Fibroblast of skin of scalp (primary cell): ENCODE measurements at places on chromosomes 5 and 9.
A peak's percentile ranks its signal among the peaks of the same experiment; 100 is the strongest.

- DNase-seq = no peak
Observed at GRCh38 chr9:4804531-4805016, 11.8 kb downstream of the RCL1 start.

DNA sequence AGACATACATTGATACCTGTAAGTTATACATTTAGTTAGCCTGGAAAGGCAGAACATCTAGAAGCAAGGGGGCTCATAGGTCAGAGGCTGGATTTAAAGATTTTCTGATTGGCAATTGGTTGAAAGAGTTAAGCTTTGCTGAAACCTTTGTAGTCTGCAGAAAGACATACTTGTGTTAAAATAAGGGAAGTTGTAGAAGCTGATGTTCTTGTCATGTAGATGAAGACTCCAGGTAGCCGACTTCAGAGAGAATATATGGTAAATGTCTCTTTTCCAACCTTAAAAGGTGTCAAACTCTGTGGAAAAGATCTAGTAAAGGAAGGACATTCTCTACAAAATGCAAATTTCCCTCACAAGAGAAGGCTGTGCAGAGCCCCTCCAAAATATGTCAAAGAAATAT lies 62.9 kb upstream of the ADAMTS16 start:
- no peak for DNase-seq

DNA sequence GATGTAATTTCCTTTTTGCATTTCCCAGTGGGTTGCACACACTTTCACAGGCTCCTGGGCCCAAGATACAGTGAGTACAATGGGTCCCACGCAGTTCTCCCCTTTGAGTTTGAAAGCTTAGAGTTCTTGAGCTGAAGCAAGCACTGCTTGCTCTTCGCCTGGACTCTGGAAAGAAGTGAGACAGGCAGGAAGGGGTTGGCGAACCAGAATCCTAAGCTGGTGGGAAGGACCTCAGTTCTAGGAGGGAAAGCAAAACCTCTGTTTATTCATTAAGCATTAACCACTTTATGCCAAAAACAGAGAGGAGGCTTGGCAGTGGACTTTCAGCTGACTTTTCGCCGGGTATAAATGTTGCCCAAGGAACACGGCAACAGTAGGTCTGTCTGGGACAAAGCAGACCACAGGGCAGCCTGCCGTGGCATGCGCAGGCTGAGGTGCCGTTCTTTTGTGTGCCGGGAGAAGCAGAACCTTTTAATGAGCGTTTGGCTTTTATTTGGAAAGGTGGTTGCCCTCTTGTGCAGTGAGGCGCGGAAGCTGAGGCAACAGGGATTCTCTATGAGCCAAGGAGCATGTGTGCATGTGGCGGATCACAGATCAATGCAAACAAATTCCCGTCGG lies 239.9 kb upstream of the PANK3 start:
- DNase-seq = no peak

GRCh38 chr9:128022886-128023285 lies 42.1 kb upstream of the EEIG1 start:
- no peak for DNase-seq

DNA sequence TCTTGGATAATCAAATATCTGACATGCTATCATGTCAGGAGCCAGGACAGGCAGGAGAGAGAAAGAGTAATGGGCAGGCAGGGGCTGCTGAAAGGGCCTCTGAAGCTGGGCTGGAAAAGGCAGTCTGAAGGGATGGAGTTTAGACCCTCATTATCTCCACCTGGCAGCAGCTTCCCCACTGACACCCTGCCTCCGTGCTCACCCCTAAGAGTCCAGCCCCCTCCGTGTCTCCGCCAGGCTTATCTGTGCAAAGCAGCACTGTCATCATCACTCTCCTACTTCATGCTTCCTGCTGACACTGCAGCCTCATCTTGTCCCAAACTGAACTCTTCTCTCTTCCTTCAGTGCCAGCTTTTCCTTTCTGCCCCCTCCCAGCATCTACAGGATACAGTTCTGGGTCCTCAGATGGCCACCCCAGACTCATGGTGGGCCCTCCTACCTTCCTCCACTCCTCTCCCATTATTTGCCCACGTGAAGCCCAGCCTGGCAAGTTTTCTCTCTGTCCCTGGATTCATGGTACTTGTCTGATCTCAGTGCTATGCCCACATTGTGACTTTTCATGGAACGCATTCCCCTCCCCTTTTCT lies 70.9 kb upstream of the KLF9 start:
- no peak for DNase-seq

DNA sequence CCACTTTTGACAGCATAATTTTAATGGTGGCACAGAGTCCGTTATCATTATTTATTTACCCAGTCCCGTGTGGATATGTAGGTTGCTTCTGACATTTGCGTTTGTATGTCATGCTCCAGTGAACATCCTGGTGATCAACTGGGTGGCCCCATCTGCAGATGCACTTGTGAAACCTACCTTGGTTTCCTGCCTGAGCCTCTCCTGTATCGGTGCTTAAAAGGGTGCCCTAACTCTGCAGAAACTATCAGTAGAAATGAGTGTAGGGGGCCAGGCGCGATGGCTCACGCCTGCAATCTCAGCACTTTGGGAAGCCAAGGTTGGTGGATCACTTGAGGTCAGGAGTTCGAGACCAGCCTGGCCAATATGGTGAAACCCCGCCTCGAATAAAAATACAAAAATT lies 92.1 kb upstream of the IER5L start:
- no peak for DNase-seq

GRCh38 chr9:26744191-26744965 lies 148.2 kb downstream of the CAAP1 start:
- DNase-seq = peak; percentile 18

DNA sequence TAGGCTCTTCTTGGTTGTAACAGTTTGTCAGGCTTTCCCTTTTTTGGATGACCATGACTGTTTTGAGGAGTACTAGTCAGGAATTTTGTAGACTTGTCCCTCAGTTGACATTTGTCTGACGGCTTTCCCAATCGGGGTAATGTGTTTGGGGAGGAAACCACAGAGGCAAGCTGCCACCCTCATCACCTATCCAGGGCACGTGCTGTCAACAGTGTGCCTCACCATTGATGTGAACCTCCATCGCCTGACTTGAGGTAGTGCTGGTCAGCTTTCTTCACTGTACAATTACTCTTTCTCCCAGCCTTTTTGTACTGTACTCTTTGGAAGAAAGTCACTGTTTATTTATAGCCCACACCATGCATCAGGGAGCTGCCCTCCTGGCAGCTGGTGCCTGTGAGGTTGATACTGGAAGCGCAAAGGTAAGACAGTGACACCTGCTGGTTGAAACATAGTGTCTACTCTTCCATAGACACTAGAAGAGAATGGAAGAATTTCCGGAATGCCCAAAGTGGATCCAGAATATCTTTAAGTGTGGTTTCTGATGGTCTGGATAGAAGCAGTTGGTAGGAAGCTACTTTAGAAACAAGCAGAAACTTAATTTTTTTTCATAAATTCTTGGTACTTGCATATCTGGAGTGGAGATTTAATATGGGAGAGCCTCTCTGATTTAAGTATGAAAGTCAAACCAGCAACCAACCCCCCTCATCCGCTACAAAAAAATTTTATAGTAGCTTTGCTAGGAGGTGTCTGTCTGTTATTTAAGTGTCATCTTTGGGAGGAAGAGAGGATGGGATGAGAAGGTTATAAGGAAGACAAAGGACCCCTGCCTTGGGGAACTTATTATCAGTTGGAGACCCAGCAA lies 69.3 kb downstream of the SNX30 start:
- DNase-seq = peak; percentile 75

DNA sequence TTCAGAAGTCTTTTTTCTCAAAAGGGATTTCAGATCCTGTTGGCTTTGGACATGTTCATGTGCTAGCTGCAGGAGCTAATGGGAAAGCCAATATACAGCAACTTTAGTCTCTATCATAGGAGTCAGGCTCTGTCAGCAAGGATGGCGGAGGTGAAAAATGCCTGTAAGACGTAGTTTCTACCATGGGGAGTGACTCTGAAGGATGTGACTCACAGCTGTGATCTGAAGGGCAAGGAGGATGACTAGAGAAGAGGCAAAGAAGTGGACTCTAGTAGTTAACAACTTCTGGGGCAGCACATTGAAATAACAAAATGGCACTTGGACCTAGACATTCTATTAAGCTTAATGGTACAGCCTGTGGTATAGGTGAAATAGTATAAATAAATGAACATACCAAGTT lies 3.1 kb upstream of the NDUFS4 start:
- peak; percentile 10 for DNase-seq
